ENCODE measurements at places on chromosomes 6 and 20. TPM values are rescaled to one million over a fixed set of nuclear protein-coding genes. Genes with fewer than 3 reads are reported as not detected.

The BFSP1 gene
- total RNA-seq, result 1.9 TPM

The SLC22A16 gene
- not detected for total RNA-seq

The SLC35D3 gene
- total RNA-seq, result not detected

The CCDC170 gene
- 0.54 TPM for total RNA-seq

The POU3F2 gene
- not detected for total RNA-seq

The C6orf58 gene
- total RNA-seq, result not detected

The ENPP5 gene
- total RNA-seq, result under 0.01 TPM

The ZNF391 gene
- 0.28 TPM for total RNA-seq

Measured in IMR-90 (cell line).